ENCODE measurements at places on chromosomes 7 and 10.

DNA sequence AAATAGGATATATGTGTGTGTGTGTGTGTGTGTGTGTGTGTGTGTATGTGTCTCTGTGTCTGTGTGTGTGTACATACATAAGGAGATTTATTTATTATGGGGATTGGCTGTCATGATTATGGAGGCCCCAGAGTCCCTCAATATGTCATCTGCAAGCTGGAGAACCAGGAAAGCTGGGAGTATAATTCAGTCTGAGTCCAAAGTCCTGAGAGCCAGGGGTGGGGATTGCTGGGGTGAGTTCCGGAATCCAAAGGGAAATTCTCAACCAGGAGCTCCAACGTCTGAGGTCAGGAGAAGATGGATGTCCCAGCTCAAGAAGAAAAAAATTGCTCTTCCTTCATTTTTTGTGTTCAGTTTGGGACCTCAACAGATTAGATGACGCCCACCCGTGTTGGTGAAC, 50.7 kb upstream of the PLPP4 start:
- no peak for DNase-seq

DNA sequence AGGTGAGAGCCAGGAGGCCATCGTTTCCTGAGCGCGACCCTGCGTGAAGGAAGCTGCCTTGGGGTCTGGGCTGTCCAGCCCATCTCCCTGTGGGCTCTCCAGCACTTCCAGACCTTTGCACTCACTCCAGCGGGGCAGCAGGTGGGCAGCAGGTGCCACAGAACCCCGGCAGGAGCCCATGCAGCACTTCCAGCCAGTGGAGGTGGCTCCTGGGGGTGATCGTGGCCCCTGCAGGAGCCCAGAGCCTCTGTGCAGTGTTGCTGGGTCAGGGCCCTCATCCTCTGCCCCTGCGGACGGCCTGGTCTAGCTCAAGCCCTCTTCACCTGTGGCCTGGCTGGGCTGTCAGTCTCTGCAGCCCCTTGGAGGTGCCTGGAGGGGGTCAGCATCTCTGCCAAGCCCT, 59.9 kb downstream of the PWWP2B start:
- DNase-seq = no peak

DNA sequence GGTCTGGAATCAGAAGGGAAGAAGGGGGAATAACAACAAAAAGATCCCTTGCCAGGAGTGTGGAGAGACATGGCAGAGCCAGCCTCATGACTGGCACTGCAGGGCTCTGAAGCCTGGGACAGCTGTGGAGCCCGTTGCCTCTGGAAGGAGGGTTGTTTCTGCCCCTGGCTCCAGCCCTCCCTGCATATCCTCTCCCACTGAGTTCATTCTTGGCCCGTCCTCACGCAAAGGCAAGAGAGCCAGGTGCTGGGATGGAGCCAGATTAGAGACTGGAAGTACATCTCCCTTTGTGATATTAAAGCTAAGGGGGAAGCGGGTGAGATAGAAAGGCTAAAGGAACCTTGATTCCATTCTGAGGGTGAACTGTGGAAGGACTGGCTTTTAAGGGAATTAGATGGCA, 141.5 kb upstream of the NPVF start:
- DNase-seq = no peak

DNA sequence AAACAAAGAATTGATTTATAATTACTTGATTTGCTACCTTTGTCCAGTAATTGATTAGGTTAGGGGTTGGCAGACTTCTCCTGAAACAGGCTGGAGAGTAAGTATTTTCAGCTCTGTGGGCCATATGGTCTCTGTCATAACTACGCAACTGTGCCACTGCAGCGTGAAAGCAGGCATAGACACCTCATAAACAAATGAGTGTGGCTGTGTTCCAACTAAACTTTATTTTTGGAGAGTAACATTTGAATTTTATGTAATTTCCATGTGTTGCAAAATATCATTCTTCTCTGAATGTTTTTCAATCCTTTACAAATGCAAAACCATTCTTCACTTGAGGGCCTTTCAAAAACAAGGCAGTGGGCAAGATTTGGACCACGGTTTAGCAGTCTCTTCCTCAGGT, 76.9 kb downstream of the GALNT17 start:
- DNase-seq = no peak

DNA sequence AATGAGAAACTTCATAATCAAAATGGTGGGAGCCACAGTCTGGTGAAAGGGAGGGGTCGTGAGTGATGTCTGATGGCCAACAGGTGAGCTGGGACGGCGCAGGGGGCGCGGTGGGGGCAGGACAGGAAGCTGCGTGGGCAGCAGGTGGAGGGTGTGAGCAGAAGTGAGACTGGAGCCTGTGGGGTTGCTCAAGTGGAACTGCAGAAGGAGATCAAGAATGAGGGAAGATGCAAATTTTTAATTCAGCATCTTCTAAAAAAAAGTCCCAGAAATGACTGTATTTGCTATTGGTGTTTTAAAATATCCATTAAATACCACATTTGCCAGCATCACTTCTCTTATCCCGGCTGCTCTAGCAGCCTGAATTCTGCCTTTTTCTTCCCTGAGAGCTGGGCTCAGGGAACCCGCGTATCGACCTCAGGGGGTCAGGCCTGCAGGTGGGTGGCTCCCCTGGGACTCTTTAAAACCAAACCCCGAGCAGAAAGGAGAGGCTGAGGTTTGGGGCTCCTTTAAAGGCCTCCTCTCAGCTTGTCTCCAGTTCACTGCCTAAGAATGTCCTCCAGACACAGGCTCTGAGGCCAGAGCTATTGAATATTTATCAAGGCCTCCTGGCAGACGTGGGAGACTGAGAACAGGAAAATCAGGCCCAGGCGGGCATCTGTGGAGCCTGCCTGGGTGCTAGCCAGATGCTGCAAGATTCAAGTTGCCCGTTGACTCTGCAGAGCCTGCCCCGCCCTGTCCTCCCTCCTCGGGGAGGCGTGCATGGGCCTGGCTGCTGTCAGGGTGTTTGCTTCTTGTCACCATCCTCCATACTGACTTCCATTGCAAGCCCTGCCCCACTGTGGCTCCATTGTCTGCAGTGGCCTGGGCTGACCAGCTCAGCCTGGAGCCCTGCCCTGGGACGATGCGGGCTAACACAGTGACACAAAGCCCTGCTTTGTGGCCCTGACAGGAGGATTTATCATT, 53.9 kb downstream of the SYPL1 start:
- no peak for DNase-seq

GRCh38 chr10:131211965-131212619, 99.4 kb downstream of the TCERG1L start:
- DNase-seq = no peak

DNA sequence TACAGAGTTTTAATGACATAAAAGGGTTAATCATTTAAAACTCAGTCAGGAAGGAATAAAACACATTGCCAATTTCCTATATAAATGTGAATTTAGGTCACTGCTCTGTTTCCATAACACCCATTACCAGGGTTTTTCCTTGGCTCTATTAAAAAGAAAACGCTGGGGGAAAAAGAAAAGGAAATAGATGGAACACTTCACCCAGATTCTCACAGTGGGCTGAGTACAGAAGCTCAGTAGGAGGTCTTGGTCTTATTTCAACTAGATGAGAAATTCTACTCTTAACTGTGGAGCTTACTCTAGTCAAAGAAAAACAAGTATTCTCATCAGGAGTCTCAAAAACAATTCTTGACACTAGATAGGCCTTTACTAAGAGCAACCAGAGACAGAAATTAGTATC, 36.5 kb downstream of the GLUD1 start:
- no peak for DNase-seq

DNA sequence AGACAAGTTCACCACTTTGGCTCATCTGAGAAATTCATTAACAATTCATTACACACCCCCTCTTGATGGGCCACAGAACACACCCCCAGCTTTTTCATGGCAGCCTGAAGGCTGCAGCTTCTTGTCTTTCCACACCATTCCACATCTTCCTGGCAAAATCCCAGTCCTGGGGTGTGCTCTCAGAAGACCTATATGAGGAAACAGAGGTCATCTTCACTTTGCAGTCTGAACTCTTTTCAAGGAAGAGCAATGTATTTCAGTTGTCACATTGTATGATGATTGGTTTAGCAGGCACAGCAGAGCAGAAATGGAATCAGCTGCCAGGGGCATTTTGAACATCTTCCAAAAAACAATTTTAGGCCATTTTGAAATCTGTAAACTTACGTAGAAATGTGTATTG, 7.8 kb upstream of the LRRC27 start:
- DNase-seq = no peak

DNA sequence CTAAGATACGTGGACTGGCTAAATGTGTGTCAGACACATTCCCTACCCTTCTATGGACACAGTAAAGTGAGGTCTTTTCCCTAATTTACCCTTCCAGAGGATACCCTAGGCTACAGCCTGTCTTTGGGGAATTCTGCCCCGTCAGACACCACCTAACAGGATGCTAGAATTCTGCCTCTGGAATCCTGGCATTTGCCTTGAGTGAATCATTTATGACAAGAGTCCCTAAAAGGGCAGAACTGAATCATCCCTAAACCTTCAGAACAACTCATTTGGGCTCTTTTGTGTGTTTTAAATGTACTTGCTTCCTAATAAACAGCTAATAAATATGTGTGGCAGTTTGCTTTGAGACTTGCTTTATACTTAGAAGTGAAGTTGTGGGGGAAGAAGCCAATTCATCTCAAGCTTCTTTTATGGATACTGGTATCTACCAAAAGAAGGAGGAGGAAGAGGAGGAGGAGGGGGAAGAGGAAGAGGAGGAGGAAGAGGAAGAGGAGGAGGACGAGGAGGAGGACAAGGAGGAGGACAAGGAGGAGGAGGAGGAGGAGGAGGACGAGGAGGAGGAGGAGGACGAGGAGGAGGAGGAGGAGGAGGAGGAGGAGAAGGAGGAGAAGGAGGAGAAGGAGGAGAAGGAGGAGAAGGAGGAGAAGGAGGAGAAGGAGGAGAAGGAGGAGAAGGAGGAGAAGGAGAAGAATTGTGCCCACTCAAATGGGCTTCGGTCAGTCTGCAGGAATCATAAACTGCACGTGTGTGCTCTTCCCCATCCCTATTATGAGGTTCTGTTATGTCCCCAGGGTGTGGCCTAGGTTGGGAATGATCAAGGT, 27.1 kb downstream of the PARP12 start:
- DNase-seq = no peak

- no peak for DNase-seq
These were observed 4.2 kb downstream of the NOS3 start for GRCh38 chr7:150994838-150995510.

- DNase-seq = no peak
These were observed 241.9 kb upstream of the SP8 start for GRCh38 chr7:21028599-21028998.
